ENCODE measurements at places on chromosomes 12 and 14.
A peak's percentile ranks its signal among the peaks of the same experiment; 100 is the strongest.

- no peak for DNase-seq
Measured at GRCh38 chr12:124045671-124046455, 72.8 kb downstream of the ZNF664 start.

GRCh38 chr14:80350707-80351106 is 139.4 kb upstream of the DIO2 start:
- DNase-seq = no peak

- DNase-seq = no peak
Measured at GRCh38 chr12:70543444-70543843, 93.8 kb downstream of the PTPRB start.

GRCh38 chr14:35261774-35262173 is 30.4 kb upstream of the PSMA6 start:
- no peak for DNase-seq

- DNase-seq = no peak
Measured at GRCh38 chr12:87671757-87672156, 357.4 kb downstream of the C12orf50 start.

- no peak for DNase-seq
Measured at GRCh38 chr12:5399266-5399665, 32.6 kb upstream of the NTF3 start.

DNA sequence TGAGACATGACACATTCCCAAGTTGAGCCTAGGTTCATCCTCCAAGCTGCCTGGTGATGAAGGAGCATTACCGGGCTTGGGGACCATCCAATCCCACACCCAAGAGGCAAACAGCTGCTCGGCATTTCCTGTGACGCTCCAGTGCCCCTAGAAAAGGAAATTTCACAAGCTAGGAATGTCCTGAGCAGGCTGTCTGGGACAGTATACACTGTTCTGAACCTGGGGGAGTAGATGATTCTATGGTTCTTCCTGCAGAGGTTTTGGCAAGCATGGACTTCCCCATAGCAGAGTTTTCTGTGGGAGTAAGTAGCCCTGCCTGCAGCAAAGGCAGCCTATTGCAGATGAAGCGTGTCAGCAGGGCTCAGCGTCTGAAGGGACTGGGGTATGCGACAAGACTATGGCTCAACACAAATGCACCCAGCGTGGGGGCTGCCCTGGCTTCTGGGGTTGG is 47.4 kb upstream of the SRSF5 start:
- DNase-seq = peak; percentile 90

GRCh38 chr12:95962222-95962621 is 19.1 kb downstream of the AMDHD1 start:
- DNase-seq = no peak

GRCh38 chr14:71371711-71372396 is 464.6 kb downstream of the PCNX1 start:
- DNase-seq = no peak
